Retinal pigment epithelial cell (primary cell): ENCODE measurements at places on chromosomes 2 and 18.

DNA sequence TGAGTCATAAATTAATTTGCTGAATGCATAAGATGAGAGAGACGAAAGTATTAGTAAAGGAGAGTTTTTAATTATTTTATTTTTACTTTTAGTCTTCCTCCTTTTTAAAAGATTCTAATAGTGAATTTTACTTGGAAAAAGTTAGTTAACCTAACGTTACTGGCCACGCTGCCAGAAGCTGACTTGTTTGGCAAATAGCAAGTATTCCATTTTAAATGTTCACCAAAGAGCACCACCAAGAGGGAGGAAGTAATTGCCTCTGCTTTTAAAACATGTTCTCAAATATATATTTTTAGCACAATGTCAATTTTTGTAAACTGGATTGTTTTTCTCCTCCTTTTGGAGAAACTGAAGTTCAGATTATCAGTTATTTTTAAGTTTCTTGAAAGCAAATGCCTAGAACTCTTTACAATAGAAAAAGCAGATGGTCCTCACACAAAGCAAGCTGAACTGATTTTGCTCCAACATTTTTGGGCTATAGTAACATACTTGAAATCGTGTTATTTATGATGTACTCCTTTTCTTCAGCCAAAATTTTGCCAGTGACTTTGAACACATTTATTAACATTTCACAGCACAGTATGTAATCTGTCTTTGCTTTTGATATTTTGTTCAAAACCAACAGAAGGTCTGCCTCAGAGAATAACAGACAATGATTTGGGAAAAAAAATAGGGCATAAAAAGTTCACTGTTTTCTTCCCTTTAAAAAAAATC is 1311.0 kb upstream of the FAM98A start:
- no peak for DNase-seq

GRCh38 chr2:129070663-129071062 is 752.0 kb upstream of the HS6ST1 start:
- DNase-seq, result no peak

GRCh38 chr2:61158356-61158955 is 3.5 kb upstream of the C2orf74 start:
- no peak for DNase-seq

GRCh38 chr2:66252109-66252508 is 182.8 kb upstream of the MEIS1 start:
- DNase-seq, result no peak

- no peak for DNase-seq
Measured at GRCh38 chr2:85560812-85561279, 447 bp downstream of the GGCX start.

GRCh38 chr18:23924813-23925212 is 89.7 kb upstream of the TTC39C start:
- peak; percentile 43 for DNase-seq
